Vagina (tissue), 2 donors: ENCODE measurements at places on chromosomes 6 and 20.

DNA sequence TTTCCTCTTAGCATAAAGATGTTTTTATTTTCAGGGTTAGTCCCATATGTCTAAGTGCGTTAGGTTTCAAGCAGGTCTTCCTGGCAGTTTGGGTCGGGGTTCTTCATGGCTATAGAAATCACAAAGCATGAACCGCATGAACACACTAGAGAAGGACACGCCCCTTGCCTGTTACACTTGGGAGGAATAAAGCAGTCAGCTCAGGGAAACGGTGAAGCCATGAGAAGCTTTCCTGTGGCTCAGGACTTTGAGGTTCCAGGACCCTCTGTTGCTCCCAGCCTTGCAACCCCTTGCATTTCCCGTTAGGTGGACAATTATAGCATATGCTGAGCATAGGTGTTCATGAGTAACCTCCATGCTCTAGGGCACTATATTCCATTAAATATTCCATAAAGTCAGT is 96.7 kb downstream of the SYCP2 start:
- no peak for DNase-seq

- no peak for DNase-seq
These were observed 71.5 kb downstream of the SOX4 start for GRCh38 chr6:21665110-21665391.

DNA sequence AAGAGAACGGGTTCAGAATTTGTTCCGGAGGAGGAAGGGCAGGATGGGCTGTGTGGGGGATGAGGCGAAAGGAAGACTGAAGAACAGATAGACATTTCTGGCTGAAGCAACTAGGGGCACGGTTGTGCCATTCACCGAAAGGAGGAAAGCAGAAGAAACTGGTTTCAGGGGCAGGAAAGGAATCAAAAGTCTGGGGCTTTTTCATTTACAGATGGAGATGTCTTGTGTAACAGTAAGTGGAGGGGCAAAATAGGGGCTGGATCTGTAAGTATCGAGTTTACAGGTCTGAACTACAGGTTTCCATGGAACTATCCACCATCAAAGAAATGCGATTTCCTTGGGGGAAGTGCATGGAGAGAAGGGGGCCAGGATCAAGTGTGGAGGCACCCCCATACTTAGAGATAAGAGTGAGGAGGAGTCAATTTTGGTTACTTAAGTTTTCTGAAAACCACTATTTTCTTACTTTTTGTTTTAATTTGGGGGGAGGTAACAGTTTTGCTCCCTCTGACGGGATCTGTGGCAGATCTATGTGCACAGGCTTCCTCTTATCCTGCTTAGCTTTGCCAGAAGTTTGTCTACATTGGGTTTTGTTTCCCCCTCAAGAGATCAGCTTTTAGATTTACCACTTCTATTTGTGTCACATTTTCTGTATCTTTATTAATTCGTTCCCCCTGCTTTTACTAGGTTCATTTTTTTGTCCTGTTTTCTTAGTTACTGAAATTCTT is 120.1 kb downstream of the SLC23A2 start:
- DNase-seq, result no peak

DNA sequence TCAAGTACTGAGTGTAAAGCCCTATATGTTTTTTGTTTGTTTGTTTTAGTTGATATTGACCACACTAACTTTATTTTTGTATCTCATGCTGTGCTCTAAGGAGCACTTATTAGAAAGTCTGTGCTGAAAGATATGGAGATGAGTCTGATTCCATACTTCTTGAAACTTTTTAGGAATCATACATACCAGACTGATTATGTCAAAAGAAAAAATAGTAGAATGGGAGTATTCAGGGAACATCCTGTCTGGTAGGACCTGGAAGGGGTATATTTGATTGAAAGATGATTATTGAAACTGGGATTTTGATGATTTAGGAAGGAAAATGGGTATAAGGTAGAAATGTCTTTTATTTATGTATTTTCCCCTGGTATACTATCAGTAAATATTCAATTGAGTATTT is 111.4 kb downstream of the QKI start:
- DNase-seq, result no peak

- DNase-seq, result no peak
These were observed 1.6 kb downstream of the SAMD10 start for GRCh38 chr20:63977739-63978276.

DNA sequence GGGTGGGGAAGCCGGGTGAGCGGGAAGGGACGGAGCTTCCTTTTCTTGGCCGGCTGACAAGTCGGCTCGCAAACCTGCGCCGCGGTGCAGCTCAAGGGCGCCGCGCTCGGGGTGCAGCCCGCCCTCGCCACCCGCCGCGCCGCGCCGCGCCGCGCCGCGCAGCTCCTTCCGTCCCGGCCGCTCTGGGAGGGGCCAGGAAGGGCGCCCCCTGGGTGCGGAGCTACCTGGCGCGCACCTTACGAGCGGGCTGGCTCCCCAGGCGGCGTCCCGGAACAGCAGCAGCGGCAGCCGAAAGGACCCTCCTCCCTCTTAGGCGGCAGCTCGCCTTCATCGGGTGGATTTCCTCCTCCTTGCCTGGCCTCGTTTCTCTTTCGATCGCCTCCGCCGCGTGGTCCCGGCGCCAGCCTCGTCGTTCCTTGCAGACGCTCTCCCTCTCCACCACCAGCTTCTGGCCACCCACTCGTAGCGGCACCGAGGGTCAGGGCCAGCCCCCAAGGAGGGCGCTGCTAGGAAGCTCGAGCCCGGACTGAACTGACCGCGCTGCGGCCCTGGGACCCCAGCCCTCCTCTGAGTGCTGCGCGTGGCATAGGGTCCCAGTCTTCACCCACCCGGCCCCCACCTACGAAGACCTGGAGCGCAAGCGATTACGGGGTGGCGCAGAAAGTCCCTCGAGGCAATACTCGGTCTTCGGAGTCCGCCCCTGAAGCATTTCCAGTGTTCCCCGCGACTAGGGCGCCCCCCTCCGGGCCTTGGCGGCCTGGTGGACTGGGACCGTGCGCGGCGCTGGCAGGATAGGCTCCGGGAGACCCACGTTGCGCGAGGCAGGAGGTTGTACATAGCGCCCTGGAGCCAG is at the start of gene MAP3K5:
TSS of gene MAP3K5 (minus strand) at position 68 of the 853 bp plus-strand sequence. CDS start 320 bp downstream, outside the sequence.
- DNase-seq, result no peak

DNA sequence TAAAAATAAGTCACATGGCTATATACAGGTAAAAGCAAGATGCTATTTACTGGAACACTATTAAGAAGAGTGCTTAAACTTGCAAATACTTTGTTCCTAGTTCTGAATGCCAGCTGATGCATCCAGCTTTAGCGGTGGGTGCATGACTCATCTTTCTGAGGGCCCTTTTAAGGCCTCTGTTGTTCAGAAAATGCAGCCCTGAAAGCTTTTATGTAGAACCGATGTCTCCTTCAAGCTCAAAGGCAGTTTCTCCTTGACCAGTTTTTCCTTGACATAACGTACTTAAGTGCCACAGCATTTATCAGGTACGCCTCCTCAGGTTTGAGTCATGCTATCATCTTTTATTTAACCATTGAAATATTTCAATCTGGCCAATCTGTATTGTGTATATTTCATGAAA is 82.8 kb downstream of the MLIP start:
- DNase-seq, result no peak

DNA sequence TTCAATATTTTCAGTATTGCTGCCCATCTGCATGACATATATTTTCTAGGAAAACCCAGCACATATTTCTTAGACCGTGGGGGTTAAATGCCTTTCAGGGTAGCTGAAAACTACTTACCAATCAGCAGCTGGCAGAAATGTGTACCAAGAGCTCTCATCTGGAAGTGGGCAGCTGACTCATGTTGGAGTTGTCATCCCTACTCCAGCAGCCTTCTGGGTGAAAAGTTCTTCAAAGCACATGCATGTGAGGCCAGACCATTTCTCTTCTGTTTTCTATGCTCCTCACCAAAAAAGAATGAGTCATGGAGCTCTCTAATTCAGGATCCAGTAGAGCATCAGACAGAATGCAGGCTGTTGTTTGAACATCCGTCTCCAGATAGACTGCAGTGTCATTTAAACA is 135.5 kb downstream of the PAX1 start:
- no peak for DNase-seq

DNA sequence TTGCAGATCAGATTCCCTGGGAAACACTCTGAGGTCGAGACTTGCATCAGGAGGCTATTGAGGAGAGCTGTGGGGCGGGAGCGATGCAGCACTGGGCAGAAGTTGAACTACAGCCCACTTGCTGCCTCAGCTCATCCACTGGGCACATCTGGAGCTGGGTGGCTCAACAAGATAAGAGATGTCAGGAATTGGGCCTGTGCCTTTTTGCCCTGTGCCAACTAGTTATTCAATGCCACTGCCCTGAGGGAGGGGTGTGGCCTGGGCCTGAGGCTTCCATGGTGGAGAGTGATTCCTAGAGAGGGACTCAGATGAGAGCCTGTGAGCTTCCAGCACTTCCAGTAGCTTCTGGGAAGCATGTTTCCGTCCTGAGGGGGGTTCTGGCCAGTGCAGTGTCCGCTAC is 32.7 kb downstream of the BRPF3 start:
- no peak for DNase-seq

- no peak for DNase-seq
These were observed 70.7 kb upstream of the RAB32 start for GRCh38 chr6:146472918-146473317.

GRCh38 chr20:57505979-57506378 is 19.0 kb downstream of the CTCFL start:
- DNase-seq, result no peak

DNA sequence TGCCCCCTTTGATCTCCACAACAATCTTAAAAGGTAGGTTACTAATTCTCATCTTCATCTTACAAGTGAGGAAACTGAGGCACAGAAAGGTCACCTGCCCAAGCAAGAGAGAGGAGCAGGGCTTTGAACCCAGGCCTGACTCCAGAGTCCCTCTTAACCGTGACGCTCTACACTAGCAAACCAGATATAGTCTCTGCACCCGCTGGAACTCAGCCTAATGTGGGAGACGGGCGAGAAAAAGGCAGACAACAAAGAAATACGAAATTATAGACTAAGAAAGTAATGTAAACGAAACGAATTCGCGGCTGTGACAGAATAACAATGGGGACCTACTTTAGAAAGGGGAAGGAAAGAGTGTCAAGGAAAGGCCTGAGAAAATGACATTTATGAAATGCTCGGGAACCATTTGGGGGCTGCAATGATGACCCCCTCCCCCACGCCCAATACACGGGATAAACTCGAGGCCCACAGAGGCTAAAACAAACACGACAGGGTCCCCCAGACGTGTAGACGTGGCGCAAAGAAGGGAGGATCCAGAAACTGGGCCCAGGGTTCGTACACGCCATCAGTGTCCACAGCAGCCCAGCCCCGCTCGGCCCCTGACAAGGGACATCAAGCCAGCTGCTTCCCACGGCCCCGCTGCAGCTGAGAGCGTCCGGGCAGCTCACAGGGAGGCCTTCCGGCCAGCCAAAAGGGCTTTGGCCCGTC is 637 bp downstream of the TRPC4AP start:
- no peak for DNase-seq
